NCI-H69 (cell line): ENCODE measurements at places on chromosomes 4 and X.

GRCh38 chrX:70042399-70043371 is 7.1 kb downstream of the AWAT2 start:
- DNase-seq = no peak

GRCh38 chr4:42768125-42768748 is 111.3 kb upstream of the ATP8A1 start:
- no peak for DNase-seq

- no peak for DNase-seq
These were observed 872.8 kb downstream of the C4orf33 start for GRCh38 chr4:129968778-129969177.

GRCh38 chrX:140249088-140249487 is 255.8 kb downstream of the SOX3 start:
- DNase-seq = no peak

GRCh38 chr4:181525634-181526033 is 717.6 kb upstream of the TENM3 start:
- peak; percentile 96 for DNase-seq

DNA sequence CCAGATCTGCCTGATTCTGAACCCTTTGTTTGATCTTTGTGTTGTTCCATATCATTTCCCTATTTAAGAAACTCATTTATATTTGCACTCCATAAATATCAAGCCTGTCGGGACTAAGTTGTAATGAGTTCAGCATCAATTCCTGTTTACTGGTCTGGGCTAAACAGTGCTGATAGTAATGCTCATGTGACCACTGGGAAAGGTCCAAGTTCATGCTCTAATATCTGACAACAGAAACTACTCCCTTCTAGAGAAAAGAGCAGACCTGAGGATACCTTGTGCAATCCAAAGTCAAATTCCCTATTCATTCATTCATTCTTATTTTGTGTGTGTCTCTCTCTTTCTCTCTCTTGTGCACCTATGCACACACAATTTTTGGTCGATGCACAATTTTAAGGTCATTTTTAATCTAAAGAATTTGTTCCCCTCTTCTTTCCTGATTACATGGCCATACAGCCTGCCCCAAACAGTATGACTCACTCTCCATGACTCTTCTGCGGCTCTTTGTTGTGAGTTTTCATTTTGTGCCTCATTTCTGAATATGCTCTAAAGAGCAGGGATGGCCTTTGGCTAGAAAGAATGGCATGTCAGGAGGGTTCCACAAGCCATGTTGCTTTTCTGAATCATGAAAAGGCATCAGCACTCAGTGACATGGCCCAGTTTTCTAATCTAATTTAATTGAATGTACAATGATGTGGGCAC is 664.3 kb downstream of the RPA4 start:
- no peak for DNase-seq

GRCh38 chr4:153227469-153228075 is 23.3 kb downstream of the TRIM2 start:
- no peak for DNase-seq

DNA sequence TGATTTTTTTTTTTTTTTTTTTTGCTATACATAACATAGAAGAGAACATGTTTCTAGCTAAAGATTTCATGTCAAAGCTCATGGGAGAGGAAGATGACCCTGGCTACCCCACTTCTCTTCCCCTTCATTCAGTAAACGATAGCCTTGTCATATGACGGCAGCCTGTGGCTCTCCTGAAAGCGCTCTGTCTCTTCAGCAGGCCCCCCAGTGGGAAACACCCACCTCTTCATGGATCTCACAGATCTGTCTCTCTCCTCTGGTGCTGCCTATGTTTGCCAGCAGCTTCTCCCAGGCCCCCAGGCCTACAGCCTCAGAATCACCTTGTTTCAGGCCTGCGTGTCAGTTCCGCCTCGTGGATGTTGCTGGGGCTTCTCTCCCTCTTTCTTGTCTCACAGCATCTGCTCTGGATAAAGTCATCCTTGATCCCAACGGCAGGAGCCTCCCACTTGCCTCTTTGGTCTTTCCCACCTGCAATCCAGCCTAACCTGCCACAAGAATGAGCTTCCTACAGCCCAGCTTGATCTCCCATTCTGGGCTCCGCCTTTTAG is 34.6 kb downstream of the RHOH start:
- DNase-seq = no peak

DNA sequence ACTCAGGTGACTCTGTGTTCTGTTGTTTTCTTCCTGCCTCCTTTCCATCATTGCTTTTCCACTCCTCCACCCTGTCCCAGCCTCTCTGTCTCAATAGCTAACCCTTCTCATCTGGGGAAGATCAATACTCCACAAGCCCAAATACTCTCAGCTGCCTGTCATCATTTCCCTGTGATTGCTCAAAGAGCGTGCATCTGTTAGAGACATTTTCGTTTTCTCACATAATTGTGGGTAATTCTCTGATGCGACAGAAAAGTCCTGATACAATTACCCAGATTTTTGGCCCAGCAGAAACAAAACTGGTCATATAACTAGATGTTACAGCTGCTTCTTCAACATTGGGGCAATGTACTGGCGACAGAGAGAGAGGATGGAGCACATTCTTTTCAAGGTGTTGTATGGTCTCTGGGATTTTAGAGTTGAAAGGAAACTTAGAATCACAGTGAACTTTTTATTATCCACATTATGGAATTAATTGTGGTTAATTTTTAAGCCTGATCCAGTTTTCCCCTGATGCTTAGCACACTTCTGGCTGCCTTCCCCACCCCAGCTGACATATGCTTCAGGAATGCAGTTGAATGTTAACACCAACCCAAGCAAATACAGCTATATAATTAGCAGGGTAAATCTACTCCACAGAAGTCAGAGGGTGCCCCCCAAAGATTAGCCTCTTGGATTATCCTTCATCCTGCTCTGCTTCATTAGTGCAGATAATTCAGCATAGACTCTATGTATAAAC is 171.4 kb upstream of the ANXA3 start:
- no peak for DNase-seq

DNA sequence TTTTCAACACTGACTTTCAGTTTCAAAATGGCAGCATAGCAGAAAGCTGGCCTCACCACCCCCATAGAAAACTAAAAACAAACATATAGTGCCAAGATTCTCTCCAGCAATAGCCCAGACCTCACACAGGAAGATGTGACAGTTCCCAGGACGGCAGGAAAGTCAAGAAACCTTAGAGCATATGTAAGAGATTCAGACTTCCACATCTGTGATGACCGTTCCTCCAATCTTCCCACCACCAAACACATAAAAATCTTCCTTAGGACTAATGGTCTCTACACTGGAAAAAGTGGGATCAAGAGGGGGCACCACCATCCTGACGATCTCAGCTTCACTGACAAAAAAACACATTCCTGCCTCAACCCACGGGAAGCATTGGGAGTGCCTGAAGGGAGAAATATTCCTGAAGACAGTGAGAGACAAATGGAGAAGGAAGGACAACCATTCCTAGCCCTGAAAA is 134.1 kb upstream of the CPXCR1 start:
- DNase-seq = no peak

DNA sequence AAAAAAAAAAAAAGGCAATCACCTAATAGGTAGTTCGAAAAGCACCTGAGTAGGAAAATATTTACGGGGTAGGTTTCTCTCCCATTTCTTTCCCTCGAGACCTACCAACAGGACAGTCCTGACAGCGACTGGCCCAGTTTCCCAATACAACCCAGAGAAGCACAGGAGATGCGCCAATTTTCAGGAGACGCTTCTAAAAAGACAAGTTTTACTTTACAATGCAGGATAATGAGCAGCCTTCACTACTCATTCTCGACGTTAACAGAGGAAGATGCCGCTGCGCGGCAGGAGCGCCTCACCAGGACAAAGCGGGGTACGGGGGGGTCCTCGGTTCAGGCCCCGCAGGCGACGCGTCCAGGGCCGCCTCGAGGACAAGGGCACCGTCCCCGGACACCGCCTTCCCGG is 708 bp downstream of the BCLAF3 start:
- DNase-seq = peak; percentile 32

GRCh38 chr4:54625391-54625790 is 32.4 kb upstream of the KIT start:
- no peak for DNase-seq

DNA sequence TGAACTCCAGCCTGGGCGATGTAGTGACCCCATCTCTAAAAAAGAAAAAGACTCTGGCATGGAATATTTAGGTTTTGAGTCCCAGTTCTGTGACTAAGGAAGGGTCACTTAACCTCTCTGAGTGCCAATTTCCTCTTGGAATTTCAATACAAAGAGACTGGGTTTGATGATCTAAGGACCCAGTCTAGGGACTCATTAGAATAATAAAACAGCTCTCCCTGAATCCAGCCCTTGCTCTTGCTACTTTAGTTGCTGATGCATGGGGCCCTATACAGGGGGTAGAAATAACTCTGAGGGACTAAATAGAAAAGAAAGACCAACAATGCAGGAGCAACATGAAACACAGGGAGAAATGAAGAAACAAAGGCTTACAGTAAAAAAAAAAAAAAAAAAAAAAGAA is 12.6 kb downstream of the C4orf54 start:
- DNase-seq = no peak

DNA sequence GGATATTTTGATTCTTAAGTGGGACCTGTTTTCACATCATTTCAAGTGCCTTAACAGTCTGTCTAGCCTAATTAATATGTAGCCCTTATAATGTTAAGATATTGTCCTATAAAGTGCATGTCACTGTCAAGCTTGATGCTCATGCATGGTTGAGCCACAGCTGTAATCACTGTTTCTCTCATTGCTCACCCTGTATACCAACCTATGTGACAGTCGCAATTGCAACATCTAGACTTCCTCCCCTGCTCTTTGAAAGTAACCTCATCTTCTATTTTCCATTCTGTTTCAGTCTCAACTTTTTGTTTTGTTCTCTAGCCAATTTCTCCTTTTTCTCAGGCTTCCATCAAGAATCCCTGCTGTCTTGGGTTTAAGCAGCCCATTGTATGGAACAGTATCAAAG is 24.4 kb upstream of the MSL3 start:
- no peak for DNase-seq

DNA sequence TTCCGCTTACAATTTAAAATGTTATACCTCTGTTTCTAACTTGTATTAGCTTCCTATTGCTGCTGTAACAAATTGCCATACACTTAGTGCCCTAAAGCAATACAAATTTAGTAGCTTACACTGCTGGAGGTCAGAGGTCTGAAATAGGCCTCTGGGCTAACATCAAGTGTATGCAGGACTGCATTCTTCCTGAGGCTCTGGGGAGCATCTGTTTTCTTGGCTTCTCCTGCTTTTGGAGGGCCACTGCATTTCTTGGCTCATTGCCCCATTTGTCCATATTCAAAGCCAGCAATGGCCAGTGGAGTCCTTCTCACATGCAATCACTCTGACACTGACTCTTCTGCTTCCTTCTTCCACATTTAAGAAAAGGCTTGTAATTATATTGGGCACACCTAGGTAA is 639.8 kb upstream of the INTU start:
- DNase-seq = no peak
